ENCODE measurements at places on chromosomes 4 and X. TPM values are rescaled to one million over a fixed set of nuclear protein-coding genes. Genes with fewer than 3 reads are reported as not detected.
A peak's percentile ranks its signal among the peaks of the same experiment; 100 is the strongest.

DNA sequence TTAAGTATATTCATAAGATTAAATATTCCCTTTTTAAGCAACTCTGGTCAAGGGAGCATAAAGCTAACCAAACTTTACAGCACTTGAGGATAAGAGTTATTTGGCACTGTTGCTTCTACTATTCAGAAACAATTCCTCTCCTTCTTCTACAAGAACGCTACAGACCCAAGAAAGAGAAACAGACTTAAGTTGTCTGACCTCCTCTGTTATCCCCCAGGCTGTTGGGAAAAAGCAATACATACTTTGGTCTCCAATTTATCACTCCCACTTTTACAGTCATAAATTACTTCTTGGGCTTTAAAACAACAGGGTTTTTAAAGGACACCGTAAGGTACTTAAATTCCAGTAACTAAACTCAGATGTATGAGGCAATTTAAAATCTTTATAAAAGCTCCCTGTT is 147.4 kb downstream of the COL25A1 start:
- DNase-seq, result no peak

GRCh38 chrX:103628386-103629317 is at the start of gene TCEAL1:
TCEAL1 (plus strand) TSS chrX:103628975; CDS start chrX:103629917, 942 bp downstream.
- peak; percentile 43 for DNase-seq

DNA sequence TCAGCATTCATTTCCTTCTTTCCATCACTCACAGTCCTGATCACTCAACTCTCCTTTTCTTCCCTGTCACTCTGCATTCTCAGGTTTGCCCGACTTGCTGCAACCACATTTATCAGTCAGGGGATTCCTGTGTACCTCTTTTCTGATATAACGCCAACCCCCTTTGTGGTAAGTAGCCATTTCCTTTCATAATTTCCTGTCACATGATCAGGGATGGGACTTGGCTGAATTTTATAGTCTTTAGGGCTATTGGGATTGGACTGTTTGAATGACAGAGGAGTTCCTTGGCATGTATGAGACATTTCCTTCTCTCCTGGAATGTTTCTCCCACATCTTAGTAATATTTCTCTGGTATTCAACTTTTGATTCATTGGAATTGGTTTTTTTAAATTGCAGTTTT is 11.0 kb downstream of the PGM2 start:
- DNase-seq, result no peak

- no peak for DNase-seq
Observed at GRCh38 chr4:10703156-10703555, 18.6 kb upstream of the CLNK start.

DNA sequence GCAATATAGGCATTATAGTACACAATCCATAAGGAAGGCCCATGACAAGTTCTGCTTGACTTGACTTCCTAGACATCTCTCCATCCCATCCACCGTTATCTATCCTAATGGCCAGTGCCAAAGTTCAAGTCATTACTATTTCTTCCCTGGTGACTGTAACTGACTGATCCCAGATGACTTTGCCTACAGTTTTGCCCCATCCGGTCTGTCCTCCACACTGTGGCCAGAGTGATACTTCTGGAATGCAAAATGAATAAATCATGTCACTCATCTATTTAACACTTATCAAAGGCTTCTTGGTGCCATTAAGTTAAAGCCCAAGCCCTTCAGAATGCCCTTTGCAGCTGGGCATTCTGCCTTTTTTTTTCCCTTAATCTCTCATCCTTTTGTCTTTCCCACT is 130.8 kb downstream of the PPARGC1A start:
- no peak for DNase-seq

- no peak for DNase-seq
Observed at GRCh38 chr4:184550476-184550875, 76.1 kb upstream of the IRF2 start.

Gene MID1IP1
- total RNA-seq, result 46.7 TPM

Gene TRO
- total RNA-seq, result not detected

Gene EDA
- 5.0 TPM for total RNA-seq

- no peak for DNase-seq
Observed at GRCh38 chrX:47145395-47146120, 537 bp downstream of the RBM10 start.

Gene ZNF157
- total RNA-seq, result not detected

DNA sequence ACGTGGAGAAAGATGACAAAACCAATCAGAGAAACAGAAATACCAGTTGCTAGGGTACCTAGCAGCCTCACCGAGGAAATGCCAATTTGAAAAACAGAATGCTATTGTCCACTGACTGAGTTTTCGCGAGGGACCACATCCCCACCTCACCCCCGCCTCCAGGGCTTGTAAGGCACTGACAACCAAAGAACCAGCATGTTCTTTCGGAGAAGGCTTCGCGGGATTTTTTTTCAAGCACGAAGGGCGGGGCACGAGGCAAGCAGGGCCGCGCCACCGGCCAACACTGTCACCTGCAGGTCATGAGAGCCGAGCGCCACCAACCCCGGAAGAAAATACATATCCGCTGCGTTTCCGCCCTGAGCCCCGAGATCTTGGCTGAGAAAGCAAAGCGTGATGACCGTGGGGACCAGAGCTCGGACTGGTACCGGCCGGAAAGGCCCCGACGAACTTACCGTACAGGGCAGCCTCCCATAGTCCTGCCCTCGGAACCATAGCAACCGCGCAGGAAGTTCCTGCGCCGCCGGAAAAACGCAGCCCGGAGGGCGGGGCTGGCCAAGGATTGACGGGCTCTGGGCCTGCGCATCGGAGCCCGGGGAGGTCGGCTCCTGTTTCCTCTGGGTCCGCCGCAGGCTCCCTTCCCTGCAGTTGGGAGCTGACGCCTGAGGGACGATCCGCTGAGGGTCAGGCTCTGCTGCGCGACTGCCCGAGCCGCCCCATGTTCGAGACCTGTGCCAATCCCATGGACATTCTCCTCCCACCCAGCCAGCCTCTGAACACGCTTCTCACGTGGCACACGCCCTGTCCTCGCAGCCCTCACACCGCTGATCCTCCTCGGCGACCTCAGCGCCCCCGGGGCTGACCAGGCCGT is 59.2 kb upstream of the PAGE5 start:
- peak; percentile 90 for DNase-seq

Gene TEX13C
- not detected for total RNA-seq

GRCh38 chr4:24260923-24261564 is 323.3 kb downstream of the DHX15 start:
- no peak for DNase-seq

Gene FGG
- not detected for total RNA-seq

DNA sequence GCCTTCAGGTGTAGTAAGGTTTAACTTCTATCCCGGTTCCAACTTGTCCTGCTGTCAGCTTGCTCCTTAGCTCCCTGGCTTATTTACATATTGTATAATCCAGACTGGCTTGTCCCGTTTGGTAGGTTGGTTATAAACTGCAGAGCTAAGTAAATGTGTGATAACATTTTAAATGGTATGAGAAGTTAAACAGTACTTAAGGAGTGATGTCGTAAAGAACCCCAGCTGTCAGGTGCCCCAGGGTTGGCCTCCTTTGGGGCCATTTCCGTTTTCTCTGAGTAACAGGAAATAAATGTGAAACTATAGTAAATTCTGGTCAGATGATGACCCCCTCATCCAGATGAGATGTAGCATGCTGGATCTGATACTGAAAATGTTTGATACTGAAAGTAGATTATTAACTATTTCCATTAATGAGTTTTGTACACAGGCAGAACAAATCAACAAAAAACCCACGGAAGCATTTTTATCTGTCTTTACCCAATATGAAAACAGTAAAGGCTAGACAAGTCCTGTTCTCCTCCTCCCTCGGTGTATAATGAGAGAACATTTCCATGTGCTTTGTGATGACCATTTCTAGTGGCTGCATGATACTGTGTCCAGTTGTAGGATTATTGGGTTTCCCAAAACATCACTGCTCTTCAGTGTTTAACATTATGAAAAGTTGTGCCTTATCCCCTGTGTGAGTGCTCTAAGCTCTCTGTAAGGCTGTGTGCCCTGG is 22.4 kb downstream of the GAB1 start:
- peak; percentile 71 for DNase-seq

DNA sequence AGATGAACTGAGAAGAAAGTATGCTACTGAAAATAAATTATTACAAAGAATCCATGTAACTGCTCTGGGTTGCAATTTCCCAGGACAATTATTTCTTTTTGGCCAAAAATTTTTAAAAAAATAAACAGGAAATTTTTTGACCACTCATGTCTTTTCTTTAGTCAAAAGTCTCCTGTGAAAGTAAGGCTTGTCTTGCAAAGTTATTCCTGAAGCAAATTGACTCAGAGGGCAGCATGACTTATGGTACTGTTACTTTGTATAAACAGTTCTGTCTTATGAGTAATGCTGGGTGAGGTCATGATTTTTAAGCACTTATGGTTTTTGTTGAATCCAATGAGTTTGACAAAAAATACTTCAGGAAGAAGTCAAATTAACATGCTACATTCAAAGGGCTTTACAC is 292.8 kb upstream of the ARSJ start:
- no peak for DNase-seq

- DNase-seq, result no peak
Observed at GRCh38 chr4:1928356-1929239, 57.4 kb downstream of the NSD2 start.

Gene ARAP2
- 30.0 TPM for total RNA-seq

DNA sequence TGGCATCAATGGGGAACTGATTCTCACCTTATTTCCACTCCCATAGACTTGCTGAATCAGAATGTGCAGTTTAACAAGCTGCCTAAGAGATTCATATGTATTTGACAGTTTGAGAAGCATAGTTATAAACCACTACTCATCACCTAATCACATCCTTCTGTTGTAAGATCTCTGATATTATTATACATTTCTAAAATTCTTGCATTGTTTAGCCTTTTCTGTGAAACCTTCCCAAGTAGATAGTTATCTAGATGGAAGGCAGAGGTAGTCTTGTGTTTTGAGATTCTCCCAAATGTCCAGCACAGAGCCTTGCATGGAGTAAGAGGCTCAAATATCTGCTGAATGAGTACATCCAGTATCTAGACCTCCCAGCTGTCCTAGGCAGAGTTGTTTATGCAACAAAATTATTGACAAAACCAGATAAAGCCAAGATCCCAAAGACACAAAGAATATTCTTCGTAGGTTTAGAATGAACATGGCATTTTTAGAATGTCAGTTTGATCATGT is 227.3 kb downstream of the KDR start:
- DNase-seq, result no peak

GRCh38 chr4:25727711-25728493 is 72.3 kb downstream of the SLC34A2 start:
- no peak for DNase-seq

DNA sequence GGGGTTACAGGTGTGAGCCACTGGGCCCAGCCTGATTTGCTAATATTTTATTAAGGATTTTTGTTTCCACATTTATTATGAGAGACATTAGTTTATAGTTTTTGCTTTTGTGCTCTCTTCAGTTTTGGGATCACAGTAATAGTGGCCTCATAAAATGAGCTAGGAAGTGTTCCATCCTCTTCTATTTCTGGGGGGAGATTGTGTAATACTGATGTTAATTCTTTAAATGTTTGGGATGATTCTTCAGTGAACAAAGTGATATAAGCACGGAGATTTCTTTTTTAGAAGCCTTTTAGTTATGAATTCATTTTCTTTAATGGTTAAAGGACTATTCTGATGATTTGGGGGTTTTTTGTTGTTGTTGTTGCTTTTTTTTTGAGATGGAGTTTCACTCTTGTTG is 41.3 kb downstream of the RBMX start:
- DNase-seq, result no peak

- no peak for DNase-seq
Observed at GRCh38 chr4:1285151-1285789, 4.4 kb upstream of the MAEA start.

GRCh38 chr4:67327245-67328017 is 217.9 kb downstream of the CENPC start:
- DNase-seq, result peak; percentile 49

DNA sequence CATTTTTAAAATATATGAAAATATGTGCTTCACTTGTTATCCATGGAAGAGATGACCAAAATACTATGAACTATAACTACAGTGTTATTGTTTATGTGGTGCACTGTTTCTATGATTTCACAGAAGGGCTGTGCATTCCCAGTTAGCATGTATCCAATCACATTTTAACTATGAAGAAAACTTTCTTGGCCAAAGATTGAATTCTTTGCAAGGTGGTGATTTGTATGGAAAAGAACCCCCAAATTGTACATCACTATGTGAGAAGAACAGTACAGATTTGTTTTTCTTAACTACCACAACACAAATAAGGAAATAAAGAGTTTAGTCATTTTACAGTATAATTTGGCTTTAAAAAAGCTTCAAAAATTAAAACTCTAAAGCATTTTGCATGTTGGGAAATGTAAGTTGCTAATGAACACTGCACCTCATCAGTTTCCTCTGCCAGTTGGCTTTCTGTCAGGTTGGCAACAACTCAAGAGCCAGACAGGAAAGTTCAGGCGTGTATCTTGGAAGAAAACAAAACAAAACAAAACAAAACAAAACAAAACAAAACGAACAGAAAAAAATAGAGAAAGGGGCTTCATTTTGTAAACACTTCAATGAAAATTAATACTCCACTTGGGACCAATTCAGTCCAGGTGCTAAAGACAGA is 237.0 kb downstream of the SCFD2 start:
- no peak for DNase-seq

GRCh38 chrX:32745323-32745722 is 466.0 kb downstream of the DMD start:
- no peak for DNase-seq

Gene HELQ
- total RNA-seq, result 8.2 TPM

Gene ARSJ
- 13.3 TPM for total RNA-seq

DNA sequence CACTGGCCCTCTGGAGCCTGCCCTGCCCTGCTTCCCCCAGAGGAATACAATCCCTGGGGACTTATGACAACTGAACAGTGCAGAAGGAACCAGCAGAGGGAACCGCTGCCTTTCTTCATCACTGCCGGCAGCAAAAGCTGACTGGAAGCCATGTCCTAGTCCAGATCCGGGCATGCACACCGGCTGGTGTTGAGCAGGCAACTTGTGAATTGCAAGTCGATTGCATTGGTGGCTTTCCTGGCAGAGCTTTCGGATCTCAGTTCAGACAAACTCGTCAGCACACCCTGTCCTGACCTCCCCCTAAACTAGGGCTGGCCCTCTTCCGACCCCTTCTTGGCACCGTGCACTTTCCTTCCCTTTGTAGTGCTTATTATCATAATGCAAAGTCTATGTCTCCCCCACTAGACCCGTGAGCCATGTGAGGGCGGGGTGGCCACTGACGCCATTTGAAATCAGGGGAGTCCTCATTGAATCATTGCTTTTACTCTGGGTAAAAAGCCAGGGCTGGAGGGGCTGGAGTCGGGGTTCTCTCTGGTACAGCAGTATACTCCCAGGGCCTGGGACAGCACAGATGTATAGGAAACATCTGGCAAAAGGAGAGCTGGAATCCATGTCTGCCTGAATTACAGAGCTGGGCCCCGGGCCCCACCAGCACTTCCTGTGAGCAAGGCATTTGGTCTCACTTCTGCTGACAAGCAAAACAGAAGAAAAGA is 1.8 kb downstream of the ARHGAP4 start:
- no peak for DNase-seq
